Trophoblast cell (in vitro differentiated cells and primary cell): ENCODE measurements at places on chromosomes 3 and 15.
A peak's percentile ranks its signal among the peaks of the same experiment; 100 is the strongest.

- peaks cover 10% of the 10 kb centered on the region for H3K4me1 ChIP-seq
- H3K36me3 ChIP-seq, result no peaks in the 10 kb centered on the region
- no peak overlapping the region for H3K4me3 ChIP-seq
- H3K27me3 ChIP-seq, result no peaks in the 10 kb centered on the region
- DNase-seq, result peak; percentile 80
- H3K27ac ChIP-seq, result peak overlapping the region; percentile 74
These were observed 104.2 kb upstream of the SLC7A14 start for GRCh38 chr3:170689893-170690660.

DNA sequence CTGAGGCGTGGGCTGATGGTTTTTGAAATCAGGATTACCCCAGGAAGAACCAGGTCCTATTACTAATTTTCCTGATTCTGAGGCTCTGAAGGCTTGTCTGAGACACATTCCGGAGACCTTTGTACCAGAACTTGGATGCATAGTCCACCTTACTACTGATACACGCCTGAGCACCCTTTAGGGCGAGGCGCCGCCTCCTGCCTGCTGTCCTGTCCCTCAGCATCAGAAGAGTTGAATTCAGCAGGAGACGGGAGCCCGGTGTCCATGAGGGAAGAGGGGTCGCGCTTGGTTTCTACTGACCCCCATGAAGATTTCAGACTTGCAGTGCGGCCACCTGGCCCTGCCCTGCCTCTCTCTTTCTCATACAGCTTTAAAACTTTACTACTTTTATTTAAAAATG lies 49.9 kb downstream of the KLF13 start:
- H3K36me3 ChIP-seq, result peaks cover 27% of the 10 kb centered on the region
- H3K4me3 ChIP-seq, result no peak overlapping the region
- H3K4me1 ChIP-seq, result peaks cover 31% of the 10 kb centered on the region
- H3K27me3 ChIP-seq, result no peaks in the 10 kb centered on the region
- no peak overlapping the region for H3K27ac ChIP-seq

DNA sequence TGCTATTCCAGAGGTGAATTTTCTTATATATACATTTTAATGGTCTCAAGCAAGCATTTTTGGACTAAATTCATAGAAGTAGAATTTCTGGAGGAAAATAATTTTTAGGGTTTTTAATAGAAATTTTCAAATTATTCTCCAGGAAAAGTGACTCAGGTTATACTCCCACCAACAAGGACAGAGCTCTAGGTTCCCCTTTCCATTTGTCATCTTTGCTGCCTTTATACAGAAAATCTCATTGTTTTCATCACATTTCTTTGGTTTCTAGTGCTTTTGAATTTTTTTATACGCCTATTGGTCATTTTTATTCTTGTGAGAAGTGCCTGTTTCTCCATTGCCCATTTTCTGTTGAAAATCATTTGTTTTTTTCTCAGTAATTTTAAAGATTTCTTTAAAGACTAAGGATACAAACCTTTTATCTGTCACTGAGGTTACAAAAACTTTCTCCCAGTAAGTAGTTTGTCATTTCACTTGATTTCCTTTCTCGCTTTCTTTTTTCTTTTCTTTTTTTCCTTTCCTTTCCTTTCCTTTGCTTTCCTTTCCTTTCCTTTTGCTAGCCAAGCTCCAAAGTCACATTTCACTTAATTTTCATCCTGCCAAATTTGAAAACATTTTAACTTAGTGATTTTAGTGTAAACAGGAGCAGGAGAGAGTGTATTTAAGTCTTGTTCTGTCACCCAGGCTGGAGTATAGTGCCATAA lies 77.1 kb upstream of the CHRNB4 start:
- H3K36me3 ChIP-seq, result no peaks in the 10 kb centered on the region
- no peak overlapping the region for H3K27ac ChIP-seq
- no peaks in the 10 kb centered on the region for H3K27me3 ChIP-seq

DNA sequence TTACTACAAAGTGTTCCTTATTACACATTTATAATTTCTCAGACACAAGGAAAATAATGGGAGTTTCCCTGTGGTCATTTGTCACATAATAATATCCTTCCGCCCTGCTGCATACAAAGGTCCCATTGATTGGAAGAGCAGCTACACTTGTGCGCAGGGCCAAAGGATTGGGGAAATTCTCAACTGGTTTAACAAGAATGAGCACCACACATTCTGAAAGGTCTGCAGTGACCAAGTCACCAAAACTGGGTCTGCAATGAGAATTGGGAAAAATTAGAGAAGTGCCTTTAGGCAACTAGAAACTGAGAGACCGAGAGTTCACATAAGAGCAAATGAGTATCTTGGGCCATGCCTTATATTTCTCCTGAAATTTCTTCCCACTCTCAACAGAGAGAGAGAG lies 98.2 kb upstream of the NR2F2 start:
- peak overlapping the region; percentile 42 for H3K27ac ChIP-seq
- no peaks in the 10 kb centered on the region for H3K27me3 ChIP-seq
- no peaks in the 10 kb centered on the region for H3K36me3 ChIP-seq

- H3K4me3 ChIP-seq, result no peak overlapping the region
- H3K4me1 ChIP-seq, result no peaks in the 10 kb centered on the region
- H3K36me3 ChIP-seq, result no peaks in the 10 kb centered on the region
- H3K27me3 ChIP-seq, result no peaks in the 10 kb centered on the region
- no peak overlapping the region for H3K27ac ChIP-seq
These were observed 2.3 kb downstream of the IL5RA start for GRCh38 chr3:3107858-3108257.

GRCh38 chr3:81740731-81741130 lies 20.7 kb downstream of the GBE1 start:
- no peaks in the 10 kb centered on the region for H3K4me1 ChIP-seq
- no peaks in the 10 kb centered on the region for H3K27me3 ChIP-seq
- H3K27ac ChIP-seq, result no peak overlapping the region

DNA sequence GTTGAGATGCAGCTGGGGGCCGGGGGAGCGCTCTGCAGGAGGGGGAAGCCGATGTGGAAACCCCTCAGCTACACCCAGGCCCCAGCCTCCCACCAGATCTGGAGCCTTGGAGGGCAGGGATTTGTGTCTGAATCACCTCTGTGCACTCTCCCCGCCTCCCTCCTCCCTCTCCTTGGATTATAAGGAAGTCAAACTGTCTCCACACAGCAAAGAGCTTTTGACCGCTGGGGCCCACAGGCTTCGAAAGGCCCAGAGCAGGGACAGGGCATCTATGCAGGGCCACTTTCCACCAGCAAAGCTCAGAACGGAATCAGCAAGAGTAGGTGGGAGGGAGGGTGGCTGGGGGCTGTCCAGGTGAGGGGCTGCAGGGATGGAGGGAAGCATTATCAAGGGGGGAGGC lies 68.9 kb downstream of the IQSEC1 start:
- peaks cover 13% of the 10 kb centered on the region for H3K4me1 ChIP-seq
- H3K36me3 ChIP-seq, result no peaks in the 10 kb centered on the region
- H3K4me3 ChIP-seq, result no peak overlapping the region
- no peaks in the 10 kb centered on the region for H3K27me3 ChIP-seq
- DNase-seq, result no peak

DNA sequence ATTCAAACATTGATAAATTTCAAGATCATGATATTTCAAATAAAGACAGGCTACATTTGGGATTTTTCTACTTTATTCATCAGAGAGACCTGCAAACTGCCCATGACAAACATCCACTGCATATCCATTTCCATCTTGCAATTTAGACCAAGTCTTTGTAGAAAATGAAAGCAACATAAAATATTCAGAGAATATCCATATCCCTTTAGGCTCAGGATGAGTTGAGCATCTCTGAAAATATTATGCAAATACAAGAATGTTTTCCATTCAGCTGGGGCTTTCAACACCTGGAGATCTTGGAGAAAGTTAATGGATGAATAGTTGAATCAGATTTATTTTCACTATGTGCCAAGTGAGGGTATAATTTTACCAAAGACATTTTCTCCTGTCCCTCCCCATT lies 103.4 kb downstream of the TUSC7 start:
- no peak overlapping the region for H3K4me3 ChIP-seq
- no peaks in the 10 kb centered on the region for H3K36me3 ChIP-seq
- H3K27ac ChIP-seq, result no peak overlapping the region
- no peaks in the 10 kb centered on the region for H3K27me3 ChIP-seq
- no peak for DNase-seq
- H3K4me1 ChIP-seq, result no peaks in the 10 kb centered on the region

- no peak overlapping the region for H3K27ac ChIP-seq
- no peaks in the 10 kb centered on the region for H3K27me3 ChIP-seq
These were observed 1.2 kb downstream of the GPR15 start for GRCh38 chr3:98532709-98533571.

DNA sequence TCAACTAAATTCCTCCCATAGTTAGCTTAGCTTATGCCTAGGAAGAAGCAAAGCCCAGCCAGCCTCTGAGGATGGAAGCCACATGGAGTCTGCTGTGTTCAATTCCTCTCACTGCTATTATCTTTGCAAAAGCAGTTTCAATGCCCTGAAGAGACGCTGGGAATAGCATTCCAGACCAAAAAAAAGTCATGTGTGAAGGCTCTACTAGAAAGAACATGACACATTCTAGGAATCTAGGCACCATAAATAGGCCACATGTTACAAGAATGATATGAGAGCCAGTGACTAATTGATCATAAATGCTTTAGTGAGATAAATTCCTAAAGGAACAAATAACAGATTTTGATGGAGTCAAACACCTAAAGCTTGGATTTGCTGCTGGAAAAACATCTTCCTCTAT lies 800.8 kb downstream of the TUSC7 start:
- H3K27me3 ChIP-seq, result no peaks in the 10 kb centered on the region
- H3K4me3 ChIP-seq, result no peak overlapping the region
- H3K36me3 ChIP-seq, result no peaks in the 10 kb centered on the region
- peak; percentile 15 for DNase-seq
- no peak overlapping the region for H3K27ac ChIP-seq
- H3K4me1 ChIP-seq, result no peaks in the 10 kb centered on the region

GRCh38 chr3:70120357-70120966 lies 120.9 kb downstream of the SAMMSON start:
- no peaks in the 10 kb centered on the region for H3K27me3 ChIP-seq
- DNase-seq, result peak; percentile 97

- no peak overlapping the region for H3K27ac ChIP-seq
- no peaks in the 10 kb centered on the region for H3K27me3 ChIP-seq
- H3K4me1 ChIP-seq, result no peaks in the 10 kb centered on the region
- H3K4me3 ChIP-seq, result no peak overlapping the region
These were observed 18.6 kb downstream of the SUCLG2 start for GRCh38 chr3:67635806-67636205.
